Right forelimb (tissue), 1 donor: ENCODE measurements at places on chromosomes 1 and 21.

GRCh38 chr1:97262842-97263241, 541.3 kb downstream of the PTBP2 start:
- no peak for DNase-seq

DNA sequence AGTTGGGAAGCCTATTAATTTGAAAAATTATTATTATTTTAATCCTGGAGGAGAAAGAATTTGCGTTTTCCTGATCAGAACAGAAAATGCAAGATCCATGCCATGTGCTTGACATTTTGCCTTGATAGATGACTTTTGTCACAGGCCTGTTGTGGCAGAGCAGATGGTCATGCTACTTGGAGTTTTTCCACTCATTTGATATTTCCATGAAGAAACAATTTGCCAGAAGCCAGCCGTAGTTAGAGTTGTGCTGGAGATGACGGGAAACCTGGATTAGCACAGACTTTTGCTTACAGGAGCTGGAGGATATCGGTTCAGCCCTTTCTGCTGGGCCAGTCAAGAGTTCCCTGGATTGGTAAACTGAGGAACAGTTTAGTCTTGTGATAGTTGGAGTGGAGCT, 3.2 kb downstream of the RCAN3 start:
- no peak for DNase-seq

DNA sequence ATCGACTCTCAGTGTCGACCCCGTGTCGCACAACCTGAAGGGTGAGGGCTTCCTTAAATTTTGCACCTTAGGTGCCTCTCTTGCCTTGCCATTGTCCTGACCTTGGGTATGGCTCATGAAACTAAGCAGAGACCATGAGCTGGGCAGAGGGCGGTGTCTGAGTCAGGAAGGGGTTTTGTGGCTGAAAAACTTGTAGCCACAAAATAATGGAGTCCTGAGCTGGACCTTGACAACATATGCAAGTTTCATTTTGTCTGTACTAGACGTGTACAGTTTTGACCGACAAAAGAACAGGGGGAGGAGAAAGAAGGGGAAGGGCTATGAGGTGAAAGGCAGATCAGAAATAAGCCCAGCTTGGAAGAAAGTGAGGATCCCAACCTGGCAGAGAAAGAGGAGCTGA, 8.3 kb upstream of the RUNX1 start:
- DNase-seq, result no peak

DNA sequence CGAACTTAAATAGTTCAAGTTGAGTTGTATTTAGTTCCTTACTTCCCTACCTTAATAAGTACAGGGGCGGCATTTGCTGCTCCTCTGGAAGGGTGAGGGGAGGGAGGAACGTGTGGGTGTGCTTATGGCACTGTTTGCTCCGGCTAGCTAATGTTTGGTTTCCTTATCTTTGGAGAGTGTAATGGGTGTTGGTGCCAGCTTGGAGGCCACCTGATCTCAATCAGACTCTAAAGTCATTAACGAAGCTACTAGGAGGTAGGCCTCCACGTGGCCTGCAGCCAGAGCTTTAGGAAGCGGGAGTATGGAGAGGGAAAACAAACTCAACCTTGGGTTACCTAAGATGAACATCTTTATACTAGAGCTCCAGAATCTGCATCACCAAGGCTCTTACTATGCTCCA, 43.0 kb upstream of the RAP1A start:
- DNase-seq, result no peak

GRCh38 chr1:177351361-177352108, 180.8 kb downstream of the BRINP2 start:
- DNase-seq, result no peak

DNA sequence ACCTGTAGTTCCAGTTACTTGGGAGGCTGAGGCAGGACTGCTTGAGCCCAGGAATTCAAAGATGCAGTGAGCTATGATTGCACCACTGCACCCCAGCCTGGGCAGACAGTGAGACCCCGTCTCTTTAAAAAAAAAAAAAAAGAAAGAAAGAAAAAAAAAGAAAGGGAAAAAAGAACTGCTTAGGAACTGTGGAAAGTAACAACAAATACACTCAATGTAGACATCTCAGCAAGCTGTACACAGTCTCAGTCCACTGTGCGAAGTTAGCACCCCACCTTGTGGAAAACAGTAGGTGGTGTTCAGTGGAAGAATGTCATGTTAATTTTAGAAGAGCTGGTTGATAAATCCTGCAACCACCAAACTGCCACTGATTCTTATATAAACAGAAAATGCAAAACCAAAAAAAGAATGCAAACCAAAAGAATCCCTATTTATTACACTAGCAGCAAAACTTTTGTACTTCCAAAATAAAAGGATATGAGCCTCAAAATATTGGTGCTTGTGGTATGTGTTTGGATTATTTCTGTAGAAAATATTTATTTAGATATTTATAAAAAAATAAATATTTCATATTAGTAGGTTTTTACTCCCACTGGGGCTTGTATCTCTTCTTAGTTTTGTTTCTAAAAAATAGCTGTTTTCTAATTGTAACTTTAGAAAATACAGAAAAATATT, 31.1 kb downstream of the ALG14 start:
- peak; percentile 67 for DNase-seq

- DNase-seq, result peak; percentile 61
Observed at GRCh38 chr1:182666706-182667105, 17.7 kb downstream of the RGS8 start.

- DNase-seq, result no peak
Observed at GRCh38 chr1:78052685-78053405, 7.1 kb downstream of the GIPC2 start.

- DNase-seq, result no peak
Observed at GRCh38 chr1:41613689-41614574, 129.4 kb upstream of the EDN2 start.

DNA sequence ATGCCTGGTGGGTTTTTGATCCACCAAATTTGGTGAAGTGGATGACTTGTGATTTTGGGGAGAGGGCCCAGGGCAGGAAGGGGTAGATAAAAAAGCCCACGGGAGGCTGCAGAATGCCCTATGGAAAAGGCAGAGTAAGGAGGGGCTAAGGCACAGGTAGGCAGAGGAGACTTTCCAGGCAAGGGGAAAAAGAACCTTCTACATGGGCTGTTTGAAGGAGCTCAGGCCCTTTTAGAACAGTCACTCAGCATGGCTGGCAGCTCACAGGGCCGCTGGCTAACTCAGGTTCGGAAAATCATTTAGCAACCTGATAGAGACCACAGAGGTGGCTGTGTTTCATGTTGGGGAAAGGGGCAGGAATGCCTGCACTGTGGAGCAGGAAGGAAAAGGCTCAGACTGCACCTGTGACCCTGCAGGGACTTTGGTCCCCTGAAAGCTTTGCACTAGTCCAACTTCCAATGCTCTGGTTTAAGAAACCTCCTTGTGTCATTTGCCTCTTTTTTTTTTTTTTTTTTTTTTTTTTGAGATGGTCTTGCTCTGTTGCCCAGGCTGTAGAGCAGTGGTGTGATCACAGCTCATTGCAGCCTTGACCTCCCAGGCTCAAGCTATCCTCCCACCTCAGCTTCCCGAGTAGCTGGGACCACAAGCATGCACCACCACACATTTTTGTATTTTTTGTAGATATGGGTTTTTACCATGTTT, 58.5 kb upstream of the ENAH start:
- no peak for DNase-seq

DNA sequence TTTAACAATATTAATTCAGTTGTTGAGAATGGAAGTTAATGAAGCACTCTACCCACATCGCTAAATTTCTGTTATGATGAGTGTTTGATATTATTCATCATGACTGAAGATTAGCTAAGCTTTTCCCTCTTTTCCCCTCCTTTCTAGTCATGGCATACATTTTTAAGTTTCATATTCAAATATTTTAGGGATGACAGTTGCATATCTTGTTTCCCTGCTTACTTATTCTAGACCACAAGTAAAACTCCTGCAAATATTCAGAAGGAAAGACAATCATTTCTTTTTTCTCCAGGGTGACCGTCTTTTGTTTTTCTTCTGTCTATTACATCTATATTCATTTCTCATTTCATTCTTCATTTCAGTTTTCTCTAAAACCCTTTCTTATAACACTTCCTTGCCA, 906.0 kb downstream of the ADGRL2 start:
- no peak for DNase-seq
